ENCODE measurements at places on chromosomes 13 and 19.

GRCh38 chr13:114058051-114058867 is 74.2 kb downstream of the RASA3 start:
- no peak for DNase-seq

DNA sequence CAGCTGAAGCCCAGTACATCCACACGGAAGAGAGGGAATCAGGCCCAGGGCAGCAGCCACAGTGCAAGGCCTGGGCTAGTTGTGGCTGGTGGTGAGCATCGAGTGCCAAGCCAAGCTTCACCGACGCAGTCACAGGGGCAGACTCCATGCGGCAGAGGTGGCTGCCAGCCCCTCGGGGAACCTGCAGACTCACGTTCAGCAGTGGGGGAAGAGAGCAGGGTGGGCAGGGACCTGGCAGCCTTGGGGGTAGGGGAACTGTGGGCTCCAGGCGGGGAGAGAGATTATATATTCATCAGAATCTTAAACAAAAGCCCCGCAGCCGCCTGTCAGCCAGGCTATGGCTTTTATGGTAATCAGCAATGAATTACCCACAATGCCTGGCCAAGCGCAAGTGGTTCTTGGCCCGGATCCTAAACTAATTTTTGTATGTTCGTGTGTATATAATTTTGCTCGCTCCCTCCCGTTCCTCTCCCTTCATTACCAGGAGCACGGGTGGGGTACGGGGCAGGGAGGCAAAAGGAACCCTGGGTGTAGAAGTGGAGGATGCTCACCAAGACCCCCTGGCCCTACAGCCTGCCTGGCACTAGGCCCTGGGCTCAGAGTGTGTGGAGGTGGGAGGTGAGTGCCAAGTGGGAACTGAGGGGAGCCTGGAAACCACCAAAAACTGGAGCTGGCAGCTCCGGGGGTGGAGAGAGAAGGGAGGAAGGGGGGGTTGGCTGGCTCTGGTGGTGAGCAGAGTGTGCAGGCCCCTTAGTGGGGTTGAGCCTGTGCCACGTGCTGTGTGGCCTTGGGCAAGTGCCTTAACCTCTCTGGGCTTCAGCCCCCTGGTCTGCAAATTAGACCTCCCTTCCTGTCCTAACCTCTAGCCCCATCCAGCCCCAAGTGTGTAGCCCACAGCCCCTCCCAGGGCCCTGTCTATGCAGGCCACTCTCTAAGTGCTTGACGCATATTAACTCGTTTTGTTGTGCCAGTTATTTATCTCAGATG is 31.9 kb downstream of the PTPRS start:
- DNase-seq = peak; percentile 43

DNA sequence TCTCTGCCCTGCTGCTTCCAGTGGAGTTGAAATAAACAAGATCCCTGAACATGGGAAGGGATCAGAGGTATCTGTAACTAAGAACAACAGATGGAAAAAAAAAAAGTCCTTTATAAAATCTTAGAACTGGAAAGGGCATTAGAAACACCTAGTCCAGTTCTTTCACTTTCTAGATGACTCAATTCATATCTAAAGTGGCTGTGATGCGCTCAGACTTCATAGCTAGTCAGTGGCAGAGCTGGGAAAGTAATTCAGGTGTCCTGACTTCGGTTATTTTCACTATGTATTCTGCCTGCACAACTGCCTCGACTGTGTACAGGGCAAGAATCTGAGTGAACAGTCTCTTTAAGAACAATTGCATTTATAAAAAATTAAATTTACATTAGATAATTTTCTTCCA is 151.8 kb upstream of the TMTC4 start:
- DNase-seq = no peak

DNA sequence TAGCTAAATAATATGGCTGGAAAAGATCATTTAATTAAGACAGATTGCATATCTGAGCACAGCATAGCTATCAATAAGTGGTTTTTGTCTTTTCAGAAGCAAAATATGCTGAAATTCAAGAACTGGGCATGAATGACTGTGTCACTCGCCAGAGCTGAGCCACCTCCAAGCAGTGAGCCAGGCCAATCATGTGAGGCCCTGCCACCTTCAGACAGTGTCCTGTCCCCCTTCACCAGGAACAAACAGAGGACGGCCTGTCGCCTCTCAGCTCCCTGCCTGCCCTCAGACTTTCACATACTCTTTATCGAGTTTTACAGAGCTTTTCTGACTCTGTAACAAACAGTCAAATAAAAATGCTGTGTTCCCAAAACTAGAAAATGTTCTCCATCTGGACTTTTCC is 171.0 kb upstream of the TSC22D1 start:
- no peak for DNase-seq

DNA sequence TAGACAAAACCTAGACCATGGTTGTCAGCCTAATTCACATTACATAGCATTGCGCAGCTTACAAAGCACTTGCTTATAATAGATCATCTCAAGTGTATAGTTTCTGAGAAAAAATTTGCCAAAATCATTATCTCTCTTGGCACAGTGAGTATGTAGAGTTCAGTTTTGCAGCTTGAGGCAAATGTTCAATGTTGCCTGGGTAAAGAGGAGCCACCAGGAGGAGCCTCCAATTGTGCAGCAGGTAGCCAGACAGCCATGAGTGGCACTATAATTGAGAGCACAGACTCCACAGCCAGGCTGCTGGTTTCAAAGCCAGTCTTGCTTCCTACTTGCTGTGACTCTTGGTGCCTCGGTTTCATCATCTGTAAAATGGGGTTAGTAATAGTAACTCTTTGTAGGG is 24.0 kb upstream of the OLFM4 start:
- no peak for DNase-seq

- DNase-seq = no peak
Measured at GRCh38 chr13:63433546-63434150, 2018.0 kb upstream of the PCDH20 start.

- DNase-seq = no peak
Measured at GRCh38 chr13:98394820-98395510, 181.9 kb downstream of the STK24 start.

GRCh38 chr13:112376050-112376681 is at the start of gene SPACA7:
Gene SPACA7 (plus strand): TSS chr13:112376355. CDS start chr13:112376386, 31 bp downstream.
- DNase-seq = no peak

GRCh38 chr19:15285896-15286591 is 46.3 kb downstream of the BRD4 start:
- DNase-seq = no peak

DNA sequence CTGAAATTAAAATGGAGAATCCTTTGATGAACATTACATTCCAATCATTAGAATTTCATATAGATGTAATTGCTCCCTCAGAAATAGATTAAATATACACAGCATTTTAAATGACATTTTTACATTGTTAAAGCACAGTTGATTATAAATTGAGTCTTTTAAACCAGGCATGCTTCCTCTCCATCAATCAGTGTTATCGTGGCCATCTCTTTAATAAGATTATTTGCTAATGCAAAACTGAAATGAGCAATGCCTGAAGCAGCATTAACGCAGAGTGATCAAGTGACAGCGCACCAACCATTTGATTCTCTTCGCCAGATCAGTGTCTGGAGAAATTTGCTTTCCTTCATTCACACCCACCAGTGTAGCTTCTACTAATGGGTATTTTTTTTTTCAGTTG is 259.8 kb downstream of the OXGR1 start:
- DNase-seq = no peak

DNA sequence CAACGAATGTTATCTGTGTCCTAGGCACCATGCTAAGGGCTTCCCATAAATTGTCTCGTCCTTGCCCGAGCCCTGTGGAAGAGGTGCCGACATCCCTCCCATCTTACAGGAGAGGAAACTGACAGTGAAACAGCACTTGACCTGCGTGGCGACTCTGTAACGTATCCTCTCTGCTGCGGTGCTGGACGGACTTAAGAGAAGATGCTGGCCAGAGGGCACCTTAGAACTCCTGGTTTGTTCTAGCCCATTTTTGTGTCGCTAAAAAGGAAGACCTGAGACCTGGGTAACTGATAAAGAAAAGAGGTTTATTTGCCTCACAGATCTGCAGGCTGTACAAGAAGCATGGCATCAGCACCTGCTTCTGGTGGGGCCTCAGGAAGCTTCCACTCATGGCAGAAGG is 68.6 kb downstream of the KCTD15 start:
- DNase-seq = no peak

GRCh38 chr19:18174983-18175382 is 1.4 kb downstream of the IFI30 start:
- DNase-seq = no peak

DNA sequence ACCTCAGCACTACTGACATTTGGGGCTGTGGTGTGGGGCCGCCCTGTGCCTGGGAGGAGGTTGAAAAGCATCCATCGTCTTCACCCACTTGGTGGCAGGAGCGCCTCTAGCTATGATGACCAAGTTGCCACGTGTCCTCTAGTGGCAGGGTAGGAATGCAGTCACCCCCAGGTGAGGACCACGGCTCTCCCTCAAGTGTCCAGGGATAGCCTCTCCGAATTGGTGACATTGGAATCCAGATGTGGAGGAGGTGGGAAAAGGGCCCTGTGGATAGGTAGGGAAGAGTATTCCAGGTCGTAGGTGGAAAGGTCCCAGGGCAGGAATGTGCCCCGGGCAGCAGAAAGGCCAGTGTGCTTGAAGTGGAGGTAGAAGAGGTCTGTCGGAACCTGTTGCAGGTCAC is 37.6 kb downstream of the ARHGEF18 start:
- DNase-seq = no peak

DNA sequence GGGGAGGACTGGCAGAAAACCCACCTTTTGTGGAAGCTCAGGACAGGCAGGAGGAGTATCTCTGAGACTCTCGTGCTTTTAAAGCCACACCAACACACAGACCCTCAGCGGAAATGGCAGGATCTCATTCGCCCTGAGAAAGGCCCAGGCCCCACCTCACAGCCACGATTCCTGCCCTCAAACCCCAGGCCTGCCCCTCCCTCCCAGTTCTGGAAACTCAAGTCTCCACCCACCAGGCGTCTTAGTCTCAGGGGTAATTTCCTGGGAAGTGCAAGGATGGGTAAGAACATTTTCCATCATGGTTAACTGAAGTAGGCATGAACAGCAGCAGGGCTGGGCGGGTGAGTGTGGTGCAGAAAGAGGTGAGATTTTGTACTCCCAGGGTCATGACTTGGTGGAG is 8.0 kb upstream of the PDE4C start:
- DNase-seq = no peak

- no peak for DNase-seq
Measured at GRCh38 chr19:45553464-45553863, 31.1 kb downstream of the OPA3 start.

GRCh38 chr19:47781590-47782262 is 3.2 kb downstream of the SELENOW start:
- DNase-seq = peak; percentile 33

DNA sequence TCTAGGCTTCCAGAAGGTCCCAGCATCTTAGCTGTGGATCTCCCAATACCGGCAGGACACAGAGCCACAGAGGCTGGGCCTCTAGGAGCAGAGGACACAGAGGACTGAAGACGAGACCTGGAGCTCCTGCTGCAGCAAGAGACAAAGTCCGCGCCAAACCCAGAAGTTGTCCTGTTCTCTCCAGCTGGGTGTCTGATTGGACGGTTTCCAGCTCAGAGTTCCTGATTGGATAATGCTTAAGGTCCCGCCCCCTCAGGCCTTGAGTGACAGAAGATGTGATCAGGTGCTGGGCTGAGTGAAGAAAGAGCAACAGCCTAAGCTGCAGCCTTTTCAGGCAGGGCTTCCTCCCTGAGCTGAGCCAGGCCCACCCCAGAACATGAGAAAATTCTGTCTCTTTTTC is 59.9 kb upstream of the ZNF85 start:
- no peak for DNase-seq

DNA sequence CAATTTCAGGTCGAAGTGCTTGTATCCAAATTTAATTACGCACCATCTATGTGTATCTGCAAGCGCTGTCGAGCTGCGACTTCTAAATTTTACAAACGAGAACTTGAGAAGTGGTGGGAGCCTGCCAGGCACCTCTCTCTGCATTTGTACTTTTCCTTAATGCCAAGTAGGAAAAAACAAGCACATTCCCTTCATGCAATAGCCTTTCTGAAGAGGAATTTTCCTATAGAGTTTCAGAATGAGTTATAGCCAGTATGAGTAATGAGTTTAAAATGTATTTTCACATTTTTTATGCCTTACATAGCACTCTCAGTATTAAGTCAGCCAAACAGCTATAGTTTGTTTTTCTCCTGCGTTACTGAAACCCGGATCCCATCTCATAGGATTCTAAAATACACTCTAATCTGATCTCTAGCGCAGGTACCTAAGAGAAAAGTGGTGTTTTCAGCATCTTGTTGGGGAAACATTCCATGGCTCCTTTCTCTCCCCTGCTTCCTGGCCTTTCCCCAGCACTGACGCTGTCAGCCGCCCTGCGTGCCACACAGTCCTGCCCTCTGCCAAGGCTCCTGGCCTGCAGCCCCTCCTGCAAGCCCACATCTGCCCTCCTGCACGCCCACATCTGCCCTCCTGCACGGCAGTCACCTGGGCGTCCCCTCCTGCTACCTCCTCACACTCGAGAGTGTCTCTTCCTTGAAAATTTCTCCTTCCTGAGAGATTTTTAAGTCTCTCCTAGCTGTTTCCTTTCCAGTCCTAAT is 526.9 kb downstream of the MYO16 start:
- DNase-seq = peak; percentile 64

GRCh38 chr19:22901431-22902130 is 69.5 kb downstream of the ZNF723 start:
- no peak for DNase-seq

DNA sequence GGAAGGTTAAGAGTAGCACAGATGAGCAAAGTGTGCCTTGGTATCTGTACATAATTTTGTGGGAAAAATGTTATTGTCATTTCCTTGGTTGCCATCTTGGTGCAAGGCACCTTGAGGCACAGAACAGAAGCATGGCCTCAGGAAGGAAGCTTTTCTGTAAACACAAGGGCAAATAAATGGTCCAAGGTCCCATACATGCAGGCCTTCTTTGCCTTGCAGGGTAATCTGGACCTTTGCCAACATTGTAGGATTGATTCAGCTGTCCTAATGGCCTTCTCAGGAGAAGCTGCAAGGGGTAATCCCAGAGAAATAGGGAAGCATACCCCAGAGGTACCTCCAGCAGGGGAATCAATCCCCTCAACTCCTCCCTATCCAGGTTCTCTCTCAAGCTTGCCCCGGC is 9.0 kb upstream of the MLLT1 start:
- no peak for DNase-seq

GRCh38 chr19:31952693-31953092 is 392.7 kb upstream of the ZNF507 start:
- no peak for DNase-seq

DNA sequence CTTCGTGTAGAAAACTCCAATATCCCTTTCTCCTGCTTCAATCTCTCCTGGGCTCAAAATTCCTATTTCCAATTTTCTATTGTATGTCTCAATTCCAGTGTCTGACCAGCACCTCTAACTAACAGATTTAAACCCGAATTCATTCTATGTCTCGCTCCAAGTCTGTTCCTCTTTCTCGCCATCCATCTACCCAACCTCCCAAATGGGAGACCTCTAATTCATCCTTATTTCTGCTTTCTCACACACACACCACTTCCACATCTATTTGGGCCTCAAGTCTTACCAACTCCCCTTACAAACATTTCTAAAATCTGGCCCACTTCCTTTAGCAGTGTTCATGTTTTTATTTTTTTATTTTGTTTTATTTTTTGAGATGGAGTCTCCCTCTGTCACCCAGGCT is 53.3 kb downstream of the MBD3L2B start:
- DNase-seq = no peak

All from AG08395 (cell line).